ENCODE measurements at places on chromosomes 7 and 10. TPM values are rescaled to one million over a fixed set of nuclear protein-coding genes. Genes with fewer than 3 reads are reported as not detected.

DNA sequence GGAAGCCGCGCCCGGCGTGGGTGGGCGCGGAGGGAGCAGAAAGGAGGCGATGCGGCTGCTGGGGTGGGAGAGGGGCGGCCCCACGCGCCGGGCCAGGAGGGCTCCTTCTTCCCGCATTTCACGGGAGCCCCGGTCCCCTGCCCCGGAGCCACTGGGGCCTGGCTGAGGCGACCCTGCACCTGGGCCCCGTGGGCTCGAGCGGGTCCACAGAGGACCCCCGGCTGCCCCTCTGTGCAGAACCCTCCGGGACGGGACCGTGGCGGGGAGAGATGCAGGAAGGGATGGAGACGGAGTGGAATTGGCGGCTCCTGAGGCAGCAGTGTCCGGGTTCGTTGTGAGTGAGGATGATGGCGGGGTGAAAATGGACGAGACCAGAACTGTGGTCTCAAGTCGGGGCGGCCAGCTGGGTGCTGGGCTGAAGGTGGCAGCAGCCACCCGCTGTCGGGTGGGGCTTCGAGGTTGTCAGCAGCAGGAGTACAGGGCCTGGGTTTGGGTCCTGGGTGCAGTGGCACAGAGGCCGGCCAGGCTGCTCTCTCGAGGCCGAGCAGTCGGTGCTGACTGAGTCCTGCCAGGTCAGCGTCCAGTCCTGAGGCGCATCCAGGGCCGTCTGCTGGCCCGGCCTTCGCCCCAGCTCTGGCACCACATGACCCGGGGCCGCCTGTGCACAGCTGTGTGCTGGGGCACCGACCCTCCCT, 80.4 kb downstream of the VIPR2 start:
- DNase-seq: no peak

DNA sequence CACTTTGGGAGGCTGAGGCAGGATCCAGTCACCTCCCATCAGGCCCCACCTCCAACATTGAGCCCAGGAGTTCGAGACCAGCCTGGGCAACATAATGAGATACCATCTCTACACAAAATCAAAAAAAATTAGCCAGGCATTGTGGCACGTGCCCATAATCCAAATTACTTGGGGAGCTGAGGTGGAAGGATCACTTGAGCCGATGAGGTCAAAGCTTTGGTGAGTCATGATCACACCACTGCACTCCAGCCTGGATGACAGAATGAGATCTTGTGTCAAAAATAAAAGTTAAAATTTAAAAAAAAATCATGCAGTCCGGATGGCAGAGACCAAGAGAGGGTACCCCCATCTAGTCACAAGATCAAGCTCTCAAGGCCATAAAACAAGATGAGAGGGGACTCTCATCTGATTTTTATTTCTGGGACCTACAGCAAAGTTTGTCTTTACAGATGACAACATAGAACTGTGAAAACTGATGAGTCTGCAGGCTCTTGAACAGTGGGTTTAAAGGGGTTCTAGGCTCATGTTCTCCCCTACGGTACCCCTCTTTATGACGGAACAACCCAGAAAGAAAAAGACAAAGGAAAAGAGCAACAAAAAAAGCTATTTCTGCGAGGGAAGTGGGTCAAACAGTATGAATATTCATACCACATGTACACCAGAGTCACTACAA, 28.9 kb upstream of the CREB3L2 start:
- DNase-seq: no peak

GRCh38 chr10:92492748-92493240, 81.1 kb downstream of the IDE start:
- DNase-seq: no peak

GRCh38 chr10:96513698-96514561, at the start of gene TLL2:
TLL2 (minus strand) TSS chr10:96513926; CDS start chr10:96513685, 241 bp downstream.
- DNase-seq: peak; percentile 56

GRCh38 chr7:111352319-111352718, 210.0 kb downstream of the IMMP2L start:
- no peak for DNase-seq

- no peak for DNase-seq
Observed at GRCh38 chr10:114379631-114380041, 24.7 kb downstream of the AFAP1L2 start.

- DNase-seq: no peak
Observed at GRCh38 chr7:112447406-112447805, 2.9 kb upstream of the IFRD1 start.

DNA sequence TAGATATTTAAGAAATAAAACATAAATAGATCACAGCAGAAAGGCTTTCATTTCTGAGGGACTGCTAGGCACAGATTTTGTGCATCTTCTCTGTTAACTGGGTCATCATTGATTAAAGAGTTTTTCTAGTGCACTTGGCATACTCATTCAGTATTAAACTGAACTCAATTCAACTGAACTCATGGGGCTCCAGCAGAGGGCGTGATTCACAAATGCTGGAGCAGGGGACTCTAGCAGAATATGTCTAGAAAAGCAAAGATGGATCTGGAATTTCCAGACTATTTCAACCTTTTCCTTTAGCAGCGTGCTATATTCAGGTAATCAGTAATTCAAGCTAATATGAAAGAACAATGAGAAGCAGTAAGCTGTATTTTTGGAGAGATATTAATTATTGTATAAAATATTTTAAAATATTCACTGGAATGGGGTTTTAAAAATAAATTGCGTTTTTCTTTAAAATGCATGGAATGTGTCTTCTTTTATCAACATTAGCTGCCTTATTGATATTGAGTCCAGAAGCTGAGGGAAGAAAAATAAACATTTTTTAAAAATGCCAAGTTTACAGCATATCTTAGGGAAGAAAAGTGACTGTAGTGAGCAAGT, 296.8 kb upstream of the CACNA2D1 start:
- DNase-seq: peak; percentile 10

DNA sequence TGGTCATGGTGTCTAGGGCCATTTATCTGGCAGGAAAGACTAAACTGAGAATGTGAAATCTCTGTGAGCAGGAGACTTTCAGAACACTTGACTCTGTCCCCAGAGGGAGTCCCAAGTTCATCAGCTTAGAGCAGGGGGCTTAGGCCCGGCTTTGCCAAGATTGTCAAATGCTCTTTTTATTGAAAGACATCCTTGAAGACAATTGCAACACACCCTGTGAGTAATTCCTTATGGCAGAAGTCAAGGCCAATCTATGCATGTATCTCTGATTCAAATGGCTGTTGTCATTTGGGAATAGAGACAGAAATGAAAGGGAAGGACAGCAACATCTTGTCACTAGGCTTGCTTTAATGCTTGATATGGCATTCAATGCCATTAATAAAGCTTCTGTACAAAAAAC, 33.7 kb downstream of the BAMBI start:
- no peak for DNase-seq

- DNase-seq: no peak
Observed at GRCh38 chr7:130894146-130894908, 160.3 kb upstream of the KLF14 start.

GRCh38 chr7:50125766-50126165, 32.7 kb upstream of the ZPBP start:
- DNase-seq: no peak

DNA sequence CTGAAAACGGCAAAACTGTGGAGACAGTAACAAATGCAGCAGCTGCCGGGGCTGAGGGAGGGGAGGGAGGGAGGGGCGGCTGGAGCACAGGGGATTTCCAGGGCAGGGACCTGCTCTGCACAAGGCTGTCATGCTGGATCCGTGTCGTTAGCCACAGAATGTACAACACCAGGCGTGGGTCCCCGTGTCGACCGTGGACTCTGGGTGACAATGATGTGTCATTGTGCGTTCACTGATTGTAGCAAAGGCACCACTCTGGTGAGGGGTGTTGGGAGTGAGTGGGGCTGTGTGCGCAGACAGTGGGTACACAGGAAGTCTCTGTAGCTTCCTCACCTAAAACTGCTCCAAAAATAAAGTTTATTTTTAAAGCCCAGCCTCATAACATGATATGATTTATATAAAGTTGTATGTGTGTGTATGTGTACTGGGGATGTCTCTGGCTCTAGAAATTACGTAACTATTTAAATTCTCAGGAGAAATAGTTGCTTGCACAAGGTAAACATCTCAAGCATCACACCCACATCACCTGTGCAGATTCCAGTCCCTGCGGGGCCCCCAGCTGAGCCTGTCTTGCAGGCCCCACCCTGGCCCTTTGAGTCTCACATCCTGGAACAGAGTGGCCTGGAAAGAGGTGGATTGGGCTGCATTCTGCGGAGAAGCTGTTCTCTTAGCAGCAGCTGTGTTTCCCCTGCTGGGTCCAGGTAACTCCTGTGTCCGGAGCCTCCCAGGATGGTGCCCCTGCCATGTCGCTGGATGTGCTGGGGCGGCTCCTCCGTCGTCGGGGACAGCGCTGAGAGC, 135.7 kb downstream of the DYNC2I1 start:
- DNase-seq: no peak

DNA sequence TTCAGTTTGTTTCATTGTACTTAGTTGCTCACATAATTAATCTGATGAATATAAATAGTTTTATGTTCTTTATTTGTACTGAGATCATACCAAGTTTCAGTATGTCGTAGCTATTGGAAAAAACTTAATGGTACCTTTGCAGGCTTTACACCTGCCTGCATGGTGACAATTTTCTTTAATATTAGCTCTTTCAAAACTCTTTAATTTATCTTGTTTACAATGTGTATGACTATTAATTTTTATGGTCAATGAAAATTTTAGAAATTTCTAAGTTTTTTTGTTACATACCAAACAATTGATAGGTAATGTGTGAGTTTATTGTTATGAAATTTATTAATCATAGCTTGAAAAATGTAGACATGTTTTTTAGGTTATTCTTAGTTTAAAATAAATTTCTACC, 4.0 kb downstream of the DYNC2I1 start:
- no peak for DNase-seq

DNA sequence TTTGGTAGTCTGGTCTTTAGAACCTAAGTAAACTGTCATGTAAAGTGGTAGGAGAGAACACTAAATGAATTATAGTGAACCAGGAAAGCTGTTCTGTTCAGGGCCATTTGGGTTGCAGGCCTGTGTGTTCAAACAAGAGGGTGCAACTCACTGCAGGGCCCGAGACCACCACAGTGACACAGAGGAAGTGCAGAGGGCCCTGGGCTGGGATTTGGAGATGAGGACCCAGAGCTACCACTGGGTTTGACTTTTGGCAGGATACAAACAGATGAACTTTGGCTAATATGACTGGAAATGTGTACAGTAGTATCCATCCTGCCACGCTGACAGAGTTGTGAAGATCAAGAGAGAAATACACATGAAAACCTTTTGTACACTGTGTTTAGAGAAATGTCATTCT, 9.8 kb downstream of the MMP21 start:
- no peak for DNase-seq

- DNase-seq: no peak
Observed at GRCh38 chr7:127995156-127995880, 35.9 kb downstream of the LRRC4 start.

ITIH5 gene
- total RNA-seq: not detected

PTN gene
- 0.13 TPM for total RNA-seq

ZPBP gene
- total RNA-seq: not detected

NOS3 gene
- 67.0 TPM for total RNA-seq

OGDH gene
- 49.6 TPM for total RNA-seq

OGDHL gene
- total RNA-seq: 0.26 TPM

All from pulmonary artery endothelial cell (primary cell).